Thoracic aorta (tissue), 2 donors: ENCODE measurements at places on chromosomes 3 and 15.

DNA sequence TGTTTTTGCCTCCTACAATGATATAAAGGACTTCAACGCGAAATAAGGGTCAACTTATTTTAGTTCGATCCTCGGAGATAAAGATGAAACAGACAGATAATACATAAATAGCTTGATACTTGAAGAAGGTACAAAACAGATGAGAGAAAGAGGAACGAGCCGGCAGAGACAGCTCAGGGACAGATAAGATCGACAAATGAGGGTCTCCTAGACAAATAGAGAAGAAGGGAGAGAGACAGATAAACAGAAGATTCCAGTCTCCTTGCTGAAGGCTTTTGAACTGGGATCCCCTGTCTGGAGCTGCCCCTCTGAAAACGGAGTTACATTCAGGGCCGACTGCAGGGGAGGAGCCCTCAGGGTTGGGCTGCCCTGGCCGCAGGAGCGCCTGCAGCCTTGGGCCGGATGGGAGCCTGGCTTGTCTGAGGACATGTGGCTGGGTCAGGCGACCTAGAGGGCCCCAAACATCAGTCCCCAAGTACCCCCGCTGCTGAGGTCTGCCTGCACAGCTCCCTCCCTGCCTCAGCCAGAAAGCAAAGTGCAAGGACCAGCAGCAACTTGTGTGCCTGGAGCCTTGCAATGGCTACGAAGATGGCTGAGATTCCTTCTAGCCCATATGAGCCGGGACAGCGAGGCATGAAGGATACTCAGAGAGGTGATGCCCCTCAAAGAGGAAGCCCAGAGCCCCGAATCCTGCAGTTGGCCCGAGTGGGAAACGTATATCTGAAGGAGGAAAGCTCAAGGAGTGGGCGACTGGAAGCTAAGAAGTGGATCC lies 926 bp upstream of the SKOR1 start:
- no peak for DNase-seq

- DNase-seq, result no peak
Measured at GRCh38 chr15:56053046-56053400, 59.6 kb upstream of the NEDD4 start.

- peak; percentile 31 for DNase-seq
Measured at GRCh38 chr3:122974764-122975162, 52.8 kb downstream of the SEMA5B start.

DNA sequence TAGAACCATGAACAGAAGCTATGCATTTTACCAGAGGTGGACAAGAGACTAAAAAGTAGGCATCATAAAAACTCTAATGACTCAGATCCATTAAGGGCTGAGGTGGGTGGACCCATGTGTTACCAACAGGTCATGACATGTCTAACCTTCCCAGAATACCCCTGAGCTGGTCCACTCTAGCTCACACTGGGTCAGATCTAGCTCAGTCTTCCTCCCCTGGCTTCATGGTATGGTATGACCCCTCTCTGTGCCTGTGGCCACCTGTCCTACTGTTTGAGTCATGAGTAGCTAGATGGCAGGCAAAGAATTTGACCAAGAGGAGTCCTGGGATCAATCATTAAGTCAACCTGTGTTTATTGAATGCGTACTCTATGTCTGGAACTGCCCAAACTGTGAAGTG lies 340.4 kb downstream of the EPHB1 start:
- DNase-seq, result no peak

- DNase-seq, result no peak
Measured at GRCh38 chr15:63308947-63309346, 31.5 kb downstream of the APH1B start.

GRCh38 chr3:123110976-123111615 lies 44.3 kb downstream of the PDIA5 start:
- no peak for DNase-seq
